Activated naive CD4-positive, alpha-beta T cell treated with anti-CD3 and anti-CD28 coated beads, Interleukin-2, amount 50 U/mL, for 72 hours (primary cell): ENCODE measurements at places on chromosomes 11 and 22.

GRCh38 chr11:84541731-84542340 lies 1085.3 kb downstream of the DLG2 start:
- DNase-seq: no peak

DNA sequence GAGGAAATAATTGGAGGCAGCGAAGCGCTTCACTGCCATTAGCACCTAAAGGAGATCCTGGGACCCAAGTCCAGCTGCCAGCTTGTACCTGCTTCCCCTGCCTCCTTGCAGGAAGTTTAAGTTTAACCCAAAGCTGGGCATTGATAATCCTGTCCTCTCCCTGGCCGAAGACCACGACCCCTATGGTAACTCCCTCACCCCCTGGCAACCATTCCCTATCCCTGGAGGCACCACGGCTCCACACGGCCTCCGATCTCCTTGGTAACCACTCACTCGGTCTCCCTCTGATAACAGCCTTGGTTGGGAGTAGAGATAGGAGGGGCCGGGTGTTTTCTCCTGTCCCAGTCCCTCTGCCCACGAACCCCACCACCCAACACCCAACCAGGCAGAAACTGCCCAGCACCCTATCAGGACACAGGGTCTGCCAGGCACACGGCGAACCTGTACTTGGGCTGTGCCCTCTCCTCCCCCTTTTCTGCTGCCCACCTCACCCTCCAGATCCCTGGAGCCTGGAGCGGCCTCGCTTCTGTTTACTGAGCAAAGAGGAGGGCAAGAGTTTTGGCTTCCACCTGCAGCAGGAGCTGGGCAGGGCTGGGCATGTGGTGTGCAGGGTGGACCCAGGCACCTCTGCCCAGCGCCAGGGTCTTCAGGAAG lies 833 bp downstream of the NHERF4 start:
- no peak for DNase-seq

DNA sequence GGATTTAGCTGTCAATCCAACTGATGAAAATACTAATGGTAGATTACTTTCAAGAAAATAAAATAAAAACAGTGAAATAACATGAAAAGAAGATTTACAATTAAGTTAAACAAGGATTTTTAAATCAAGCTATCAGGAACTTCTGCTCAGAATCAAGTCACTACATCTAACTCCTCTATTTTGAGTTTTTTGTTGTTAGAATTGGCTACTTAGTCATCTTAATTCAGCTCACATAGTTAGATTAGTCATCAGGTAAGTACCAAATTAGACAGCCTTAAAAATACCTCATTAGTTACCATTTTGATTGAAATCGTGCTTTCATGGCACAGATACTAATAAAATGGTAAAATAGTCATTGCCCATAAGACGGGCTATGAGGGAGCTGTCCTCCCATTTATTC lies 35.8 kb downstream of the BTG4 start:
- no peak for DNase-seq

- peak; percentile 47 for DNase-seq
These were observed 31.9 kb upstream of the IGLL5 start for GRCh38 chr22:22855617-22856308.

- DNase-seq: no peak
These were observed 24.7 kb upstream of the SOX6 start for GRCh38 chr11:16380941-16381568.

DNA sequence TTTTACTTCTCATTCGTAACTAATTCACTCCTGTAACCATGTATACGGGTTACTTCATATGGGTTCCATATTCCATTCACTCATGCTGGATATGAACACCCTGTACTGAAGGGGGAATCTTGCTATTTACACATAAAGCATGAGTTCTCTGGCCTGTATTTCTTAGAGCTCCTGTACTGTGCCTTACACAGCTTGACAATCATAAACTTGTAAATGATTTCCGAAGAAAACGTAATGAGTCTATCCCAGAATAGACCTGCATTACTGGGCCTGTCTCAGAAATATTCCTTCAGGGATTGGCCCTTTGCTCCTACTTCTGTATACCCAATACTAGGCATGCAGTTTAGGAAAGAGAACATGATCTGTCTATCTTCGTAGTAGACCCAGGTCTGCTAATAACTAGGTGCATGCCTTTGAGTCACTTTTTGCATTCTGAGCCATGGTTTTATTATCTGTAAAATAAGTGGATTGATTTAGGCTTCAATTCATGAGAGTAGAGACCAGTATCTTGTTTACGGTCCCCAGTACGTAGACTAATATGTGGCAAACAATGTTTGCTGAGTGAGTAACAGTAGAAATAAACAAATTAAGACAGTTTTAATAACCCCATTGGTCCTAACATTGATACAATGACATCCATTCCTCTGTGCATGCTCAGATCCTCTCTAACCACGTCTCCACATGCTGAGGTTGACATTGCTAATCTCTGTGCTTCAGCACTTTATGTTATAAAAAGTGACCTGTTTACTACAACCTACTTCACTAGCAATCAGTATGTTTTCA lies 1.2 kb downstream of the CCDC34 start:
- no peak for DNase-seq

GRCh38 chr11:60124802-60125432 lies 36.5 kb downstream of the MS4A2 start:
- no peak for DNase-seq

GRCh38 chr11:19625438-19625837 lies 87.2 kb upstream of the NAV2 start:
- DNase-seq: no peak

- no peak for DNase-seq
These were observed 27.7 kb downstream of the MICAL2 start for GRCh38 chr11:12137938-12138731.

DNA sequence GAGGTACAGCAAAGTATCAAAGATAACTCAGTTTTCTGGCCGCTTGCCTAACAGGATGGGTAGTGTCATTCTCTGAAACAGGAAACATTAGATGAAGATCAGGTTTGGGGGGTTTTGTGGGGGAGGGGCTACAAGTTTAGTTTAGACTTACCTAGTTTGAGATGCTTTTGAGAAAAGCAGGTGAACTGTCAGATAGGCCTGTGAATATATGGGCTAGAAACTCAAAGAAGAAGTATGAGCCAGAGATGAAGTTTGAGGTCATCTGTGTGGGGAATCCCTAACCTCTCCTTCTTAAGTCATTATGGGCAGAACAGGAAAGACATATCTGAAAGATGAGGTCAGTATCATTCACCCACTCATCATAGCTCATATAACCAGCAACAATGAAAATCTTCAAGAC lies 11.9 kb downstream of the HOATZ start:
- DNase-seq: no peak

DNA sequence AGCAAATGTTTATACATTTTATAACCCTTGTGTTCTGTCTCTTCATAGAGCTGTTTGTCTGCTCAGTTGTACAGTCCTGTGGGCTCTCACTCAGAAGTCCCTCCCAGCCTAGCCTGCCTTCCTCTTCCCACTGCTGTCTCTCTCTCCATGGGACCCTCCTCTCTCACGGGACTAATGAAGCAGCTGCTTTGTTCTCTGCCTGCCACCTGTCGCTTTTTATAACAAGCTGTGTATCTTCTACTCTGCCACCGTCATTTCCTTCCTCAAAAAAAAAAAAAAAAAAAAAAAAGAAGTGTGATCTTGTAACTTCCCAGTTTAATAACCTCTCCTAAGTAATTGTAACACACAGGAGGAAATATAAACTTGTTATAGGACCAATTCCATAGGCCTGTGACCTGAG lies 92.2 kb upstream of the ALKBH3 start:
- DNase-seq: no peak

DNA sequence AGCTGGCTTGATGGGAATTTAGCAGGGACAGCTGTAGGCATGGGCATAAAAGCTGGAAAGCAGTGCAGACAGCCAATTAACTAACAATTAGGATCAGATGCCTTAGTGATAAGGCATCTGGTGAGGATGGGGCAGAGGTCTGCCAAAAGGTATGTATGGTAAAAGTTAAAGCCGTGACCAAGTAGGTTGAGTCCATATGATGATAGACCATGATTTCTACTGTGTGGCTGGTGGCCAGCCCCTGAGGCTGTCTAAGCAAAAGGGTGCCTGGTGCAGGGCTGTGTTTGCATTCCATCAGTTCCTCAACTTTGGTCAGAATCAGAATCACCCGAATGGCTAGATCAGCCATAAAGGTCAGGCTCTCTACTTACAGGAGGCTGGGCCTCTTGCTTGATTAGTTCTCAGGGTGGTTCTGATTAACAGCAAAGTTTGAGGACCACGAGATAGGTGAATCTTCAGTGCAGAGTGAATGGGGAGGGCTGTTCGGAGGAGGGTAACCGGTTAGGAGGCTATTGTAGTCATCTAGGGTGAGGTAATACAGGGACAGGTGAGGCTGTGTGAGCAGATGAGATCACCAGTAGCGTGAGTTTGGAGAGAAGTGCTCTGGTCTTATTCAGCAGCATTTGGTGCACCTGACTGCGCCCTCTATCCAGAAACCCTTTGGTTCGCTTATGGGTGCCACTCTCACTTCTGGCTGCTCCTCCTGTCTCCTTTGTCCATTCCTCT lies 27.2 kb downstream of the PPFIBP2 start:
- DNase-seq: no peak

DNA sequence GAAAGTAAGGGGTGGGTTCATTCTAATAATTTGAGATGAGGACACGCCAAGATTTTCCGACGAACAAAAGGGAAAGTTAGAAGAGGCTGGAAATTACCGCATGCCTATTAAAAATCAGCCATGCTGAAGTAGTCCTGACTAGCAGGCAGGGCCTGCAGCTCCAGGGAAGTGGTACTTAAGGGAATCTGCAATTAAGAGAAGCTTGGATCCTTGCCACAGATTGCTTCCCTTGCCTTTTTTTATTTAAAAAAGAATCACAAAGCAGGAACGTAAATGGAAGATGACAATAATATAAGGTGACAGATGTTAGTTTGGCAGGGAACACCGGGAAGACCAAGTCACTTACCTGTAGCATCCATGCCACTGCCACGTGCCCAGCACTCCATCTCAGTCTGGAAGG lies 359.3 kb downstream of the CADM1 start:
- no peak for DNase-seq

- DNase-seq: no peak
These were observed 694.7 kb downstream of the NTM start for GRCh38 chr11:132064987-132065620.

GRCh38 chr11:29280452-29280851 lies 736.4 kb downstream of the KCNA4 start:
- no peak for DNase-seq

DNA sequence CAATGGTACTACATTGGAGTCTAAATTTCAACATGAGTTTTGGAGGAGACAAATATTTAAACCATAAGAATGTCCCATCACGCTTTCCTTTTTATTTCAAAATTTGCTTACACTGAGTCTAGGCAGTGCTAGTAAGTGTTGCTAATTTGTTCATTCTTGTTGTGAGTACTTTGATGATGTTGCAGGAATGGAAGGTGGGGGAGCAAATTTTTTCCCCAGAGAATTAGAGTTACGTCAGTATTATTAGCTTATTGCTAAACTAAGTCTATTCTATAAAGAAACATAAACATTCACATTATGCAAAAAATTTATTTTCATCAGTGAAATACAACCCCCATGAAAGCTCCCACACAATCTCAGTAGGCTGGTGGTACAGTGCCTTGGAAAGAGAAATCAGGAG lies 88.0 kb downstream of the BLID start:
- DNase-seq: no peak

GRCh38 chr11:36292311-36292722 lies 3.1 kb upstream of the COMMD9 start:
- no peak for DNase-seq

- DNase-seq: no peak
These were observed 207.9 kb downstream of the DYNC2H1 start for GRCh38 chr11:103317118-103317517.

DNA sequence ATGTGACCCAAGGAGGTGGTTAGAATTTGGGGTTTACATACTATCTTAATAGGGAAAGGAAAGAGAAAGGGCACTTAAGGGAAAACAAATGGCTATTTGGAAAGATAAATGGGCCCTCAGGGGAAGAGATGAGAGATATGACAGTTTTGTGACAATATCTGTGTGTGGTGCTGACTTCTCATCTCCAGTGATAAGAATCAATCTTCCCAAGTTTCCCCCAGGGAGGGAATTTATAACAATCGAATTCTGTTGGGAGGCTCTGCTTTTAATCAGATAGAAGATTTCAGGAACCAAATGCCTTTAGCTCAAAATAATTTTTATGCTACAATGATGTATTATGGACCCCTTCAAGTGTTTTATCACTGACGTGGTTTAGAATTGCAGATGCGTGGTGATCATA lies 46.3 kb upstream of the PAMR1 start:
- no peak for DNase-seq
